ENCODE measurements at places on chromosomes 16 and 17.

DNA sequence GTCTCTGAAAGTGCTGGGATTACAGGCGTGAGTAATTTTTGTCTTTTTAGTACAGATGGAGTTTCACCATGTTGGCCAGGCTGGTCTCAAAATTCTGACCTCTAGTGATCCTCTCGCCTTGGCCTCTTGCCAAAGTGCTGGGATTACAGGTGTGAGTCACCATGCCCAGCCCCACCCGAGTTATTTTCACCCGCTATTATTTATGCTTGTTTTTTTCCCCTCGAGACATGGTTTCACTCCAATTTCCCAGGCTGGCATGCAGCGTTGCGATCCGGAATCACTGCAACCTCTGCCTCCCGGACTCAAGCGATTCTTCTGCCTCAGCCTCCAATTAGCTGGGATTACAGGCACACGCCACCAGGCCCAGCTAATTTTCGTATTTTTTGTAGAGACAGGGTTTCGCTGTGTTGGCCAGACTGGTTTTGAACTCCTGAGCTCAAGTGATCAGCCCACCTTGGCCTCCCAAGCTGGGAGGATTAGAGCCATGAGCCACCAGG is 9.2 kb downstream of the RPL23 start:
- no peak for DNase-seq

- DNase-seq, result no peak
Measured at GRCh38 chr17:72656130-72656763, 436.2 kb downstream of the SLC39A11 start.

DNA sequence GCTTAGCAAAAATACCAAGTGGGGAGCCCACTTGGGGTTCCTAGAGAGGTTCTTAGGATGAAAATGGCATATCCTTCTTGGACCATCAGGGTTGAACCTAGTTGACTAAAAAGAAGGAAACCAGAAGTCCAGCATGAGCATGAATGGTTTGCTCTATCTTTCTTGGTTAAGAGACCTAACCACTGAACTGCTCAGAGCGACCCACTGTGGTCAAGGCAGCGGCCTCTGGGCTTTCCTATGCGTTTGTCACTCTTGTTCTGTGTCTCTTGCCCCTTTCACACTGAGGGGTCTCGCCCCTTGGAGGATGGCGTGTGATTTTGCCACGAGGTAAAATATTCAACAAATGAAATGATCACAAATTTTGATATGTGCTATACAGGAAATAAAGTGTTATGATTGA is 526 bp upstream of the BORCS6 start:
- DNase-seq, result no peak

DNA sequence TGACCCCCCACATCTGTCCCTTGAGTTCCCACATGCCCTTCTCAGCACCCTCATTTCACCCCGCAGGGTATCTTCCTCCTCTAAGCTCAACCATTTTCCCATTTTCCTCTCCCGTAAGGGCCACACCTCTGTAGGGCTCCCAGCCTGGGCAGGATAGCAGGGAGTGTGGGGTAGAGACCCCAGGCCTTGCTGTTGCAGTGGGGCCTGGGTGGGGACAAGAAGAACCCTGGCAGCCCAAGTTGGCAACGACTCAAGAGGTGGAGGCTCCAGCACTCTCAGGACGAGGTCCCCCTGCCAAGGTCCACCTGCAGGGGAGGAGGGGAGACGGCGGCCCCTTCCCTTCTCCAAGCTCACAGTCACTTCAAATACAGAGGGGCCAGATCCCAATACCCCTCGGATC is 2.0 kb upstream of the TMEM92 start:
- DNase-seq, result no peak

GRCh38 chr16:47029724-47030123 is 56.2 kb upstream of the DNAJA2 start:
- no peak for DNase-seq

- no peak for DNase-seq
Measured at GRCh38 chr16:7257016-7257415, 75.6 kb upstream of the RBFOX1 start.

DNA sequence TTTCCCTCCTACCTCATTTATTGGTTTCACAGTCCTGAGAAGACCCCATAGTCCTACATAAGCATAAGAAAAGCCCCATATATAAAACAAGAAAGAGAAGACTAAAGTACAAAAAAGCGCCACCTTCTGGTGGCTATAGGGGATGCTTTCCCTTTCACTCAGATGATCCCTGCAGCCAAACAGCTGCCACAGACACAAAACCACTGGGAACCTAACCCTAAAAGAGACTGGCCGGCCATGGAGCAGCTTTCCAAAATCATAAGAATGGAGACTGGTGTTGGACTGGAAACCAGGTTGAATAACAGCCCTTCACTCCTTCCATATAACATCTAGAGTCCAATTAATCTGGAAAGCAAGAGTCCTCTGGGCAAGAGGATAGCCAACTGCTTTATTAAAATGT is 11.4 kb downstream of the DYNC1LI2 start:
- DNase-seq, result no peak

DNA sequence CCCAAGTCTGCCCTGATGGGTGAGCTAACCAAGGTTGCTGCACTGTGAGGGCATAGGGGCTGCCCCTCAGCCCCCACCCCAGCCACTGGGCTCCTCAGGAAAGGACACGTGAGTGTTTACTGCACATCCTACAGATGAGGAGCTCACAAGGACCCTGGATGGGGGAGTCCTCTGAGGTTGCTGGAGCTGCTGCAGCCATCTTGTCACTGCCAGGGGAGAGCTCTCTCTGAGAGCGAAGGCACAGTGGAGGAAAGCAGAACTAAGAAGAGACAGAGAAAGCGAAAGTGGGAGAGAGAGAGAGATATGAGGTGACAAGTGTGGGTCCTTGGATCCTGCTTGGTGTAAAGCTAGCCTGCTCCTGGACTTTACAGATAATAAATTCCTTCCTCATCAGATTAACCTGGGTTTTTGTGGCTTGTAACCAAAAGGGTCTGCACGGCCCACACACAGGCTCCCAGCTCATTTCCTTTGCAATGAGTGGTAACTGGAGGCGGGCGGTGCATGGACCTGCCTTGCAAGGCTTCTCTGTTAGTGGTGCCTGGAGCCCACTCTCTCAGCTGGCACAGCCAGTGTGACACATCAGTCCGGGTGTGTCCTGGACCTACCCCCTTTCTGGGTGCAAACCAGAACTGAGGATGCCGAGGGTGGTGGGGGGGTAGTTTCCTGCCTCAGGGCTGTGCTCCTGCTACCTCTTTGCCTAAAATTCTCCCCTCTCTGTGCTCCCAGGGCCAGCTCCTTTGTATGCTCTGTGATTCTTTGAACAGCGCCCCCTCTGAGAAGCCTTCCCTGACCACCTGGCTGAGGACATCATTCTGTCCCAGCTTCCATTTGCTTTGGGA is 14.2 kb downstream of the SNX20 start:
- DNase-seq, result peak; percentile 68

- no peak for DNase-seq
Measured at GRCh38 chr16:354291-354881, 1.9 kb upstream of the AXIN1 start.

GRCh38 chr17:2302778-2303203 is 794 bp downstream of the SMG6 start:
- peak; percentile 55 for DNase-seq

- DNase-seq, result peak; percentile 84
Measured at GRCh38 chr17:45021607-45022287, 29.7 kb downstream of the DCAKD start.

DNA sequence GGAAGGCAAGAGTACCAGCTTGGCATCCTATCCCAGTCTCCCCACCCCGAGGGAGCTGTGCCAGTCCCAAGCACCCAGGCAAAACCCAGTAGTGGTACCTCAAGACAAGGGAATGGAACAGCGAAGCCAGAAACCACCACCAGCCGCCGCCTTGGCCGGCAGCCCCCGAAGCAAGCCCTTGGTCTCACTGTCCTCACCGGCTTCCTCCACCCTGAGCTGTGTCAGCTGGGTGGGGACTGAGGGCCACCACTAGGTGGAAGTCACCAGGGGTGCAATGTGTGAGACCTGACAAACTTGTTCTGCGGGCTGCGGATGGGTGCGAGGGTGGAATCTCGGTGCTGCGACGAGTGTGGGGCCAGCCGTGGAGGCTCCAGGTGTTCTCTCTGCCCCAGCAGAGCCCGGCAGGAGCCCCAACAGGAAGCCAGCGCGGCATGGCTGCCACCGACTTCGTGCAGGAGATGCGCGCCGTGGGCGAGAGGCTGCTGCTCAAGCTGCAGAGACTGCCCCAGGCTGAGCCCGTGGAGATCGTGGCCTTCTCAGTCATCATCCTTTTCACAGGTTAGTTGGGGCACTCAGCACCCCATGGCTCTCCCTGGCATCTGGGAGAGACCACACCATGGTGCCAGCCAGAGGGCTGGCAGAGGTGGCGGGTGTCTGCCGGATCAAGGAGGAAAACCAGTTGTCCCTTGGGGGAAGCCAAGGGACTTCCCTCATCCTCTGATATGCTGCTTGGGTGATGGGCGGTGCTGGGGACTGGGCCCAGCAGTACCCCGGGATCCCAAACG is 6.7 kb downstream of the SMIM5 start:
- DNase-seq, result no peak

DNA sequence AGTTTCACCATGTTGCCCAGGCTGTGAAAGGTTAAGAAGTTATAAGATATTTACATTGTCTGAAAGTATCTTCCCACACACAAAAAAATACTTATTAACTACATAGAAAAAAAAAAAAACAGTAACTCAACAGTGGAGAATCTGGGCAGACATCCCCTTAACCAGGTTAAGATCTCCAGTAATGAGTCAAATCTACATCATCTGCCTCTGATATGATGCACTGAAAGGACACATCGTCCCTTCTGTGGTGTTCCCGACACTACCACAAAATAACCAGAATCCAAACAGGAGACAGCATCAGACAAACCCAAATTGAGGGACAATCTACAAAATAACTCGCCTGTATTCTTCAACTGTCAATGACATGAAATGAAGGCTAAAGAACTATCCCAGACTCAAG is 40.0 kb downstream of the CMTM4 start:
- DNase-seq, result no peak

DNA sequence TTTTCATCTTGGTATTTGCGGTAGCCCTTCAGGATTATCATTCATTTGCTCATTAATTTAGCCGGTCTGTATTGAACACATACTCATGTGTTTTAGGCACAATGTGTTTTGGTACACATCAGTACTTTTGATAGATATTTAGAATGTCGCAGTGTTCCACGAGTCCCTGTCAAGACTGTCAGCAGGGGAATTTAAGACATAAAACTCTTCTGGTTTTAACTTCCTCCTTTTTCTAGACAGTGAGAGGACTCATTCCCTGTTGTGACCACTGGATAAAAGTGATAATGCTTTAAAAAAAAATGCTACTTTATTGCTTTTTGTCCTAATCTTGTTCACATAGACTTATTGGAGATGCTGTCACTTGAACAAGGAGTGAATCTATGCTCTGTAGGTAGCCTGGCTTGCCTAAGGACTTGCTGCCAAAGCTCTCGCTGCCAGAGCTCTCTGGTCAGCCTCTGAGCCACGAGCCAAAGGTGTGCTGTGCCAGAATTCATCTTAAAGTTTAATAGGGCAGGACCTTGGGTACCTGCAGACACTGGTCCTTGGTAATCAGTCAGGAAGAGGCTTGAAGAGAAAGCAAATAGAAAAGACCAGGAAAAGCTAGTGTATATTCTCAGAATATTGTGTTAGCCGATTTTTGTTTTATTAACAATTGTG is 5.4 kb downstream of the DCAF7 start:
- DNase-seq, result no peak

DNA sequence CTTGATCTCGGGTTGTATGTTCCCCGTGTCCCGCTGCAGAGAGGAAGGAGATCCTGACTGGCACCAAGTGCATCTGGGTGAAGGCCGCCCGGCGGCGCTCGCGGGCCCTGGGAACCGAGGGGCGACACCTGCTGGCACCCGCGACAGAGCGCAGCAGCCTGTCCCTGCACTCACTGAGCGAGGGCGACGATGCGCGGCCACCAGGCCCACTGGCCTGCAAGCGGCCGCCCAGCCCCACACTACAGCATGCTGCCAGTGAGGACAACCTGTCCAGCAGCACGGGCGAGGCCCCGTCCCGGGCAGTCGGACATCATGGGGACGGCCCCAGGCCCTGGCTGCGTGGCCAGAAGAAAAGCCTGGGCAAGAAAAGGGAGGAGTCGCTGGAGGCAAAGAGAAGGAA is 7.5 kb downstream of the BTBD17 start:
- peak; percentile 69 for DNase-seq

- no peak for DNase-seq
Measured at GRCh38 chr17:57856792-57857620, 7.2 kb upstream of the MRPS23 start.

GRCh38 chr17:72502371-72503341 is 381.8 kb downstream of the SOX9 start:
- no peak for DNase-seq

DNA sequence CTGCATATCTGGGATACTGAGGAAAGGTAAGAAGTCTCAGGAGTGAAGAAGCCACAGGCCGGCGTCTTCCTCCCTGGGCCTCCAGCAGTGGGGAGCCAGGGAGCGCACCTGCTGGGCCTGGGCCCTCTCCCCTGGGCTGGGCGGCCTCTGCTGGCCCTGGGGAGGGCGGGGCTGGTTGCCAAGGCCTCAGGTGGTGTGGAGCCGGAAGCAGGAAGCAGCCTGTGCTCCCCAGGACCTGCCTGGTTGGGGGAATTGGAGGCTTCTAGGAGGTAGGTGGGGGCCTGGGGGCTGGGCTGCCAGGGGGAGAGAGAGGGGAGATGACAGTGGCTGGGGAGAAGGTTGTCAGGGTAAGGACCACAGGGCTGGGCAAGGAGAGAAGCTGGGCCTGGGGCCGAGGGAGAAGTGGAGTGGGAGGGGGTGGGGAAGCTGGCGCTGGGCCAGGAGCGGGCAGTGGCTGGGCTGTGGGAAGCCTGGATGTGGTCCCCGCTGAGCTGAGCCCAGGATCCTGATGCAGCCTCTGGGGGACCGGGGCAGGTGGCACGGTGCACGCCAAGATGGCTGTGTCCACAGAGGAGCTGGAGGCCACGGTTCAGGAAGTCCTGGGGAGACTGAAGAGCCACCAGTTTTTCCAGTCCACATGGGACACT is at the start of gene SMIM22:
SMIM22 (plus strand) TSS at position 189 of the 647 bp plus-strand sequence; CDS start at position 555, 366 bp downstream.
- DNase-seq, result no peak

- no peak for DNase-seq
Measured at GRCh38 chr16:89924925-89925307, 1.8 kb downstream of the TUBB3 start.

DNA sequence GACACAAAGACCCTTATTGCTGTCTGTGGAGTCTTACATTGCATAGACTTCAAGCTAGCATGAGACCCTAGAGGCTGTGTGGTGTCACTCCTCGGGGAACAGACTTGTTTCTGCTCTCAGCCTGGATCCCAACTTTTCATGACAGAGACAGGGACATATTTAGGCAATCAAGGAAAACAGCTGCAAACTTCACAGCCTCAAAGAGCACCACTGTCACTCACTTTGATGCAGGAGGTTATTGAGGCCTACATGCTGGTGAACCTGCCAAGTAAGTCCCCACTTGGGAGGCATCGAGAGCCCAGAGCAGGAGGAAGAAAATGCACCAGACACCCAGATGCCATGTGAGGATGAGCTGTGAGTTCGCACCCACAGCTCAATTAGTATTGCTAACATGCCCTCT is 10.3 kb downstream of the CBLN1 start:
- no peak for DNase-seq

- DNase-seq, result no peak
Measured at GRCh38 chr17:75003070-75003956, 9.2 kb upstream of the MRPL58 start.

GRCh38 chr16:27188633-27189032 is 14.7 kb upstream of the KDM8 start:
- no peak for DNase-seq

- DNase-seq, result no peak
Measured at GRCh38 chr17:80956321-80957190, 35.1 kb upstream of the CHMP6 start.
